Activated CD4-positive, alpha-beta T cell treated with anti-CD3 and anti-CD28 coated beads, Interleukin-10, Interleukin-2, amounts not matched to agents 100 ng/mL and 50 ng/mL, durations not matched to agents 16 hours and 8 hours (primary cell): ENCODE measurements at places on chromosomes 5 and 9.

DNA sequence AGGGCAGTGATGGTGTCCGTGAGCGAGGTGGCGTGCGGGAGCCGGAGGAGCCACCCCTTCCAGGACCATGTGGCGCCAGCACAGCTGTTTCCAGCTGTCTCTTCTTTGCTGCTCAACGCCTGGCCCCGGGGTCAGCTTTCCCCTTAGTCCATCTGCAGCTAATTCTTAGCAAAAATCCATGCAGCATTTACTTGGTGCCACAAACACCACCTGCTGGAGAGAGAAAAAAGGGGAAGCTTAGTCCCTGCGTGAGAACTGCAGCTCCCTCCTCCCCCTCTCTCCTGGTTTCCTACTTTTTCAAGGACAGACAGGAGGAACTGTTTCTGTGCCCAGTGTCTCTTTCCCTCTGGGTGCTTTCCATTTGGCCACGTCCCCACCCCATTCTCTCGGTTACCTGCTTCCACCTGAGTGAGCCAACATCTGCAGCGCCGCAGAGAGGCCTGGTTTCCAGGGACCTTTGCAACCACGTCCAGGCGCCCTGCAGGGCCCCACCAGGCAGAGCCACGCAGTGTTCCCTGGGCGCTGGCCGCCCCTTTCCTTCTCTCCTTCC lies 3.4 kb downstream of the SLC6A19 start:
- DNase-seq, result no peak

- no peak for DNase-seq
Observed at GRCh38 chr5:86232246-86232645, 385.5 kb upstream of the COX7C start.

DNA sequence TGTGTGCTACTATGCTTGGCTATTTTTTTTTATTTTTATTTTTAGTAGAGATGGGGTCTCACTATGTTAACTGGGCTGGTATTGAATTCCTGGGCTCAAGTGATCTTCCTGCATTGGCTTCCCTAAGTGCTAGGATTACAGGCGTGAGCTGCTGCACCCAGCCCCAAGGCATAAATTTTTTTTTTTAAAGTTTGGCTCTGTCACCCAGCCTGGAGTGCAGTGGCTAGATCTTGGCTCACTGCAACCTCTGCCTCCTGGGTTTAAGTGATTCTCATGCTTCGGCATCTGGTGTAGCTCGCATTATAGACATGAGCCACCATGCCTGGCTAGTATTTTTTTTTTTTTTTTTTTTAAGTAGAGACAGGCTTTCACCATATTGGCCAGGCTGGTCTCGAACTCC lies 70.3 kb downstream of the RAB24 start:
- DNase-seq, result no peak

DNA sequence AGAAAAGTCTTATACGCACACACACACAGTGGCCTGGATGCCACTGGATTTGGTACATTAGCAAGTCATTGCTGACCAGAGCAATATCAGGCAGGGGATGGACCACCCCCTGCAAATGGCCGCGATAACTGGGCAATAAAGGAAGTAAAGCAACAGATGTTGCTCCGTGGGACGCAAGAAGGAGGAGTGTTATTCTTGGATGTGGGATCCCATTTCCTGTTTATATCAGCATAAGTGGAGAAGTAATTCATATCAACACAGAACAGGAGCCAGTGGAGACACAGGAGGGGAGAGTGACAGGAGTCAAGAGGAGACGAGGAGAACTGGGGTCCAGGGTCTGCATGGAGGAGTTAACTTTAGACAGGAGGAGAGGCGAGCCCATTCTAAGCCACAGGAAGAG lies 18.4 kb downstream of the RUFY1 start:
- DNase-seq, result no peak

- DNase-seq, result no peak
Observed at GRCh38 chr5:84477485-84477884, 92.8 kb upstream of the EDIL3 start.

DNA sequence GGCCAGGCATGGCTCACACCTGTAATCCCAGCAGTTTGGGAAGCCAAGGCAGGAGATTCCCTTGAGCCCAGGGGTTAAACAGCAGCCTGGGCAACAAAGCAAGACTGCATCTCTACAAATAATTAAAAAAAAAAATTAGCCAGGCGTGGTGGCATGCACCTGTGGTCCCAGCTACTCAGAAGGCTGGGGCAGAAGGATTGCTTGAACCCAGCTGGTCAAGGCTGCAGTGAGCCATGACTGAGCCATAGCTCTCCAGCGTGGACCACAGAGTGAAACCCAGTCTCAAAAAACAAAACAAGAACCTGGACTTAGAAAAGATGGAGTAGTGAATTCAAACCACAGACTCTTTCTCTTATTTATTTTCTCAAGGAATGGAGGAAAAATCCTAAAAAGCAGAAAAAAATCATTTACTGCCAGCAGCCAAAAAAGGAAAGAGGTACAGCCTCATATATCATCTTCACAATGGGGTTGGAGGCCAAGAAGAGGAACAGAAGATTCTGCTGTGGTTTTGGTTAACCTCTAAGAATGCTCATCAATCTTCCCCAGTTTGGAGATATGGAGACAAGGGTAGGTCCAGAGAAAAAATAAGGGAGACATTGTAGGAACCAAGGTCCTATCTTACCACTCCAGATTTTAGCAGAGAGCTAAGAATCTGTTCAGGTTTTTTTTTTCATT lies 40.0 kb upstream of the MYO10 start:
- DNase-seq, result no peak

DNA sequence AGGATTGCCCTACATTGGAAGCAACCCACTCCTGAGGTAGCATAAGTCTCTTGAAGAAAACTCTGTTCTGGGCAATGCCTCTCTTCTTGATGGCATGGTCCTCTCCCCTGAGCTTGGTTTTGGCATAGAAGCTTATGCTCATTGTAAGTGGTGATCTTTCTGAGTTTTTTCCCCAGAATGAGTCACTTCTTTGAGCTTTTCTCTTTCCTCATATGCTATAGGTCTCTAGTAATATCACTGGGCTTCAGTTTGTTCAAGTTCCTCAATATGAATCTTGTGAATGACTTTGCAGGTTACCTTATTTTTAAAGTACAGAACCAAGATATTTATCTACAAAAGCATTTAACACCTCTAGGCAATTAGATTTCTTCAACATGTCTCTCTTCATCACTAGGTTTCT lies 76.5 kb upstream of the ATG10 start:
- DNase-seq, result no peak

GRCh38 chr9:133954862-133955529 lies 37.1 kb downstream of the VAV2 start:
- DNase-seq, result peak; percentile 11

- no peak for DNase-seq
Observed at GRCh38 chr5:135244620-135245021, 154.4 kb downstream of the MACROH2A1 start.

DNA sequence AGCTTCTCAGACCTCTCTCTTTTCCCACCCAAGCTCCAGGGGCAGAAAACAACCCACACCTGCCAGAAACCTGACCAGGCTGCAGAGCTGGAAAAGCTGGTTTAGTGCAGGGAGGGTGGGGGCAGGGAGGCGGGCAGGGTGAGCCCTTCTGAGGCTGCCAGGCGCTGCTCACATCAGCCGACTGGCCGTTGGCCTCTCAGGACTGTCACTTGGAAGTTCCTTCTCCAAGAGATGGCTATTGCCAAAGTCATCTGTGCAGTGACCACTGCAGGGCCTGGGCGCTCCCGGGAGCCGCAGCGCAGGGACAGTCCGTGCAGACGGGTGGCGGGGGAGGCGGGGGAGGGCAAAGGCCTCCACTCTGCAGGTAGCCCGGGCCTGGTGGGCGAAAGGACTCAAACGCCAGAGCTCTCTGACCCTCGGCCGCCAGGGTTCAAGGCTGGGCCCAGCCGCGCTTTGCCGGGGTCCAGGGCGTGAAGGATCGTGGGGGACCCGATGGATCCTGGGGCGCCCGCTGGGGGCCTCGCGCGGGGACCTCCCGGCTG lies 205.0 kb upstream of the IER5L start:
- DNase-seq, result no peak

DNA sequence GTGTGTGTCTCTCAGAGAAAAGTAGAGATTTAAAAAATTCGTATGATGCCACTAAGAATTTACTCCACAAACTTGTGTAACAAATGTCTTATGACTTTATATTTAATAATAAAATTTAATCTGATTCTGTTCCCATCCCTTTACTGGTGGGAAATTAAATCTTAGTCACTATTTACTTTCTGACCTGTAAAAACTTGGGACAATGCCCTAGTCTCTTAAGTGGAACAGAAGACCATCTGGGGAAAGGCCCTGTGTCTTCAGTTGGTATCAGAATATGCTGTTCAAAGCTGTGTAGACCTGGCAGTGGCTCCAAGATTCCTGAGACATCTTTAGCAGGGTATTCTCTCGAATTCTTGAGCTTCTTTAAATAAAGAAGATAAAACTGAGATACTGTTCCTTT lies 2.6 kb upstream of the BDP1 start:
- DNase-seq, result no peak

DNA sequence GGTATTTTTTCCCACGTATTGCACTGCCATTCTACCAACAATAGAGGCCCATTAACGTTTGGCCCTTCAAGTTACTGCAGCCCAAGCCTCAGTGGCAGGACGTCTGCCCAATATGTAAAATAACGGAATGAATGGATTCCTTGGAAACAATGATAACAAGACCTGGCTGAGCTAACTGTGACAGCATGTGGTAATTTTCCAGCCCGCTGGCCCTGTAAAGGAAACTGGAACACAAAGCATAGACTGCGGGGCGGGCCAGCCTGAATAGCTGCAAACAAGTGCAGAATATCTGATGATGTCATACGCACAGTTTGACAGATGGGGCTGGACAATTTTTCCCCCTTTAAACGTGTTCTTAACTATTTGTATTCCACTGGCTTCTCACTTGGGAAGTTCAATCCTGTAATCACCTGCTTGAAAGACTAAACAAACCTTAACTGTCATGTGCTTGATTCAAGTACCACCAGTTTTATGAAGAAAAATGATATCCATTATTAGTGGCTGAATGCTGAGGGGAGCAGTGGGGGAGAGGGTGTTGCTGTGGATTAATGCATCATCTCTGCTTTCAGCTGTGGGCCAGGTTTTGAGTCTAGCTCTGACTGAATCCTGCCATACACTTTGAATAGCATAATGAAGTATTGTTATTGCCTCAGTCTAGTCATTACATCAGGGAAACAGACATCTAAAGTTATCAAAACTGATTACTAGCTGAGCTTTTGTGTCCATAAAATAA lies 323.9 kb downstream of the TMEM161B start:
- DNase-seq, result no peak

DNA sequence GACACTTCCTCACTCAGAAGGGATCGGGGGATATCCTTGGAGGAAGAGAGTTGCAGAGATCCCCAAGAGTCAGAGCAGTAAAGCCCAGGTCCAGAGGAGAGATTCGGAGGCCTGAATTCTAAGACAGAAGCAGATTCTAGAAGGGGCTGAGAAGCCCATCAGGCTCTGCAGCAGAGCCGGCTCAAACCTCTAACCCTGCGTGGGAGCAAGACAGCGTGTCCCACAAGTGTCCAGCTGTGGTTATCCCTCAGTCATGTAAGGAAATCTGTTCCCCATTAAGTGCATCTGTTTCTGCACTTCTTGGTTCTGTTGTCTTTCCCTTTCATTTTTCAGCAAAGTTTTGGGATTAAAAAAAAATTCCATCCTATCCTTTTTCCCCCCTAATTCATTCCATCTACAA lies 4.8 kb upstream of the DIAPH1 start:
- DNase-seq, result no peak

DNA sequence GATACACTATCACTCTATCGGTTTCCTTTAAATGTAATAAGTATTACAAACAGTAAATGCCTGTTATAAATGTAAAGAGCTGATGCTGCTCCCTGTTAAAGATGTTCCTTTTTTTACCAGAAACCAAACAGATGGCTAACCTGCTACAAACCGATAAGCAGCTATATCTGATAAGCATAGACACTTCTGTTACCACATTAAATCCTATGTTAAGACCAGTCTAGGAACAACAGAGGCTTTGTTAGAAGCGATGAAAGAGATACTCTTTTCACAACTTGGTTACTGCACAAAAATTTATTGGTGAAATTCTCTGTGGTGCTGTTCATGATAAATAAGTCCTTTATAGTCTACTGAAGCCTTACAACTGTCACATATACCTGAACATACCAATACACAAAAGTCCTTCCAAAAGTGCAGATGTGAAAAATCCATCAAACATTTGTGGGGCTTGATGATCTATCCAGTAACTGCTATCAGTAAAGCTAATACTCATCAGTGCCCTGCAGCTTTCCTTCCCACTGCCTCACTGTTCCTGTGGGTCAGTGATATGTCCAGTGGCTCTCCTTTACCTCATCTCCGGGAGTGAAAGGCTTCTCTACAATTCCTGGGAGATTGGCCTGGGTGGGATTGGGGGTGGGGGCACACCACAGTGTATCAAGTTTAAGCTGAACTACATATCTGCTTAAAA lies 25.8 kb upstream of the PRXL2C start:
- no peak for DNase-seq

DNA sequence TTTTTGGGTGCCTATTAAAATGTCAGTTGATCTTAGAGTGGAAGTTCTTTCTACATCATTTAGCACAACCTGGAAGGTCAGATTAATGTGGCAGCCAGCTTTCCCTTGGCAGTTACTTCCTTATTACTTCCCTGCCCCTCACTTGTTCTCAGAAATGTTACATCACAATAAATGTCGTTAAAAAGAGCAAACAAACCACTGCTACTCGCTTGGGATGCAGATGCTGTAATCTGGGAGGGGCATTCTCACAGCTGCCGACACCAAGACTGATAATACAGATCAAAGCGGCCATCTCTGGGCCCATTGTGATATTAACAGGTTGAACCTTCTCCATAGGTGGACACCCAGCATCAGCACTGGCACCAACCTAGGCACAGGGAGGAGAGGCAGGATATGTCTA lies 29.3 kb downstream of the PLAC8L1 start:
- no peak for DNase-seq

GRCh38 chr5:178297751-178298150 lies 65.1 kb upstream of the PHYKPL start:
- DNase-seq, result no peak
